ENCODE measurements at places on chromosomes 13 and 19.

DNA sequence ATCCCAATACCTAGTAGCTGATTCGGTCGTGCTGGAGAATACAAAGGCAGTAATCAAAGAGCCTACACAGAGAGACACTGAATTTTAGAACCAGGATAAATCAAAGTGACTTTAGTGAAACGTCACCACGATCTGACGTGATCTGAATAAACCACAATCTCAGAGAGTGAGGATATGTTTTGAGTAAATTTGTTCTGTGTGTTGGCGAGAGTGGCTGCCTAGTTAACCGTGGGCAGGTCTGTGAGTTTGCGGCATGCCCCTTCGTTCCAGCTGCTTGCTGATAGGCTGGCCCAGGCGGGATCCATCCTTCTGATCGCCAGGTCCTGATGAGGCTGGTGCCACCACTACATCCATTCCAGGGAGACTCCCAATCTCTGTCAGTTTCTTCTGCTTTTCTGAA, 40.4 kb downstream of the LRCH1 start:
- DNase-seq: no peak

DNA sequence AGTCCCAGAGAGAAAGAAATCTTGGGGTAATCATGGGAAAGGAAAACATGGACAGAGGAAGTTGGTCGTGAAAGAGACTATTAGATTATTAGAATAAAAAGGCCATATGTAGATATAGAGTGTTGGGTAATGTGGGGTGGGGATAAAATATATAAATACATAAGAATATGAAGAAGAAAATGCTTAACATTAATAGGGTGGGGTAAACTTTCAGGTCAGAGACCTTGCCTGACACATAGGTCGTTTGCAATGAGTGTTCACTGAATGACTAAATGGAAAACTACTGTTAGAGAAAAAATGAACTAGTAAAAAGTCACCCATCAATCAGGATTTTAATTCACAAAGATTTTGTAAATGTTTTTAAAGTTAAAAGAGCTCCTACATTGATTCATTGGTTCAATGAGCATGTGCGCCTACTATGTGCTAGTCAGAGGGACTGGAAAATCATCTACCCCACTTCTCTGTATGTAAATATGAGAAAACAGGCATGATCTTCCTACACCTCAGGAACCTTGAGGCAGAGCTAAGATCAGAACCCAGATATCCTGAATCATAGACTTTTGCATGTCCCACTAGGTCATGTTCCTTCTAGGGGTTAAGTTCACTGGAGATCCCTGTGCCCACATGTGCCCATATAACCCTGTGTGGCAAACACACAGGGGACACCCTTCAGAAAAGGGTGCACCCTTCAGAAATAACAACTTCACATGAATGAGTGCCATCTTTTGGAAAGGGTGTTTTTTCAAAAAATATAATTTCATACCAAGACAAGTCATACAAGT, 24.6 kb upstream of the KLF12 start:
- no peak for DNase-seq

DNA sequence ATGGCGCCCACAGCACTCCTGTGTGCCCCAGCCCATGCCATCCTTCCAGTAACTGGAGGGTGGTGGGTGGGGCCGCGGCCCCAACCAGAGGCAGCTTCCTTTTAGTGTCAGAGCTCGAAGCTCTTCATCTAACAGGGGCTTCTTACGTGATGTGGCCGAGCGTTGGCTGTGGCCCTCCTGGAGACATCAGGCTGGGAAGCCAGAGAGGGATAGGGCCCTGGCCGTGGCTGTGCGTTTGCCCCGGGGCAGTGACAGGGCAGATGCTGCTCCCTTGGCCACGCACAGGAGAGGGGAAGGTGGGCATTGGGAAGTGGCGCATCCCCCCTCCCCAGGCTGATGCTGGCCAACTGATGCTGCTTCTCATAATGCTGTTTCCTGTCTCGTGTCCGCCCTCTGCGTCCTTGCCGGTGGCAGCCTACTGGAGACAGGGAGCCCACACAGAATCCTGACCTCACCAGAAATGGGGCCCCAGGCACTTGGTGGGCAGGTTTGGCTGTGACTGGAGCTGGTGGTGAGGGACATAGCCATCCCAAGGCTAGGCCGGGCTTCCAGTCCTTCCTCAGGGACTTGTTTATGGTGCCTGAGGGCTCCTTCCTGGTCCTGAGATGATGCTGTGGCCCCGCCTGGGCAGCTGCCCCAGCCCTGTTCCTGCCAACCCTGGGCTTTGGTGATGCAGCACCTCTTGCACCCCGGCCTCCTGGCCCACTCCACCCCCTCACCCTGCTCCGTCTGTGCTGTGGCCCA, 34.3 kb downstream of the ATP4B start:
- DNase-seq: no peak

DNA sequence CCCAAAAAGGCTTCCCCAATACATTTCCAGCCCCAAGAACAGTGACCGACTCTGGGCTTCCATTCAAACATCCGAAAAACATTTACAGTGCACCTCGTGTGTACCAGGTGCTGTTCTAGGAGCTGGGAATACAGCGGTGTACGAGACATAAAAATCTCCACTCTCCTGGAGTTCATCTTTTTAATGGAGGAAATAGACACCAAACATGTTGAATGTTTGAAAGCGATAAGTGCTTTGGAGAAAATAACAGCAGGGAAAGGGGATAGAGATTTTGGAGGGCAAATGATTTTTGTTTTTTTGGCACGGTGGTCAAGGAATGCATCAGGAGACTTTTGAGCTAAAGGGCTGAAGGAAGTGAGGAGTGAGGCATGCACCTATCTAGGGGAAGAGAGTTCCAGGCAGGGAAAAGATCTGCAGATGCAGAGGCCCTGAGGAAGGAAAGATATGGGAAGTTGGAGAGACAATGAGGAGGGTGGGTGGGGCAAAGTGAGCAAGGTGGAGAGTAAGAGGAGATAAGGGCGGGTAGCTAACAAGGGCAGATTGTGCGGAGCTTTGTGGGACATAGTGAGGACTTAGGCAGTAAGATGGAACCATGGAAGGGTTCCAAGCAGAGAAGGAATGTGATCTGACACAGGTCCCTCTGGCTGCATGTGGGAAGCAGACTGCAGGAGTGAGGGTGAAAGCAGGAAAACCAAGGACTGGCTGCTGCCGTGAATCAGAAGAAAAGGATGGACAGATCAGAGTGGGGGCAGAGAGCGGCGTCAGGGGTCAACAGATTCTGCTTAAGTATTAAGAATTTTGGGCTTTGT, 703 bp upstream of the FBL start:
- no peak for DNase-seq

DNA sequence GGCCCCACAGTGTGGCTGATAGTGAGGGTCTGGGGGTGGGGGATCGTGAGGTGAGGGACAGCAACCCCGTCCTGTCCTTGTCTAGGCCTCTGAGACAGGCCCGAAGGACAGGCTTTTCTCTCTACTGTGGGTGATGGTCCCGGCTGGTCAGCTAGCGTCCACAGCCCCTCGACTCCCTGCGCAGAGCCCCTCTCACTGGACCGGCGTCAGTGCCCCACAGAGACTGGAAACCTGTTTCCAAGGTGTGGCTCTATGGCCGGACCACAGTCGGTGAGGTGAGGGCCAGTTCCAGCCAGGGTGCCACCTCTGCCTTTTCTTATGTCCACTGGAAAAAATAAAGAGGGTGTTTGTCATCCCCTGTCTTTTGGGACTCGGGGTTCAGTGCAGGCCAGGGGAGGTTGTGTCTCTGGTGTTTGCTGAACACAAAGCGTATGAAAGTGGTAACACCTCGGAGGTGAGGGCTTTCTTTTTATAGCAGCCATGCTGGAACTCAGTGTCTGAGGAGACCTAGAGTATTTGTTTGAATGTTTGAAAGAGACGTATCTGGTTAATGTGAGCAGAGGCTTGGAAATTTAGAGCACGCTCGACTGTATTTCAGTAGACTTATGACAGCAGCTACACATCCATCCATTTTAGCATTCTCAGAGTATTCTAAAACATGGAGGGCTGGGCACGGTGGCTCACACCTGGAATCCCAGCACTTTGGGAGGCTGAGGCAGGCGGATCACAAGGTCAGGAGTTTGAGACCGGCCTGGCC, 22.8 kb downstream of the ATP11A start:
- DNase-seq: no peak

DNA sequence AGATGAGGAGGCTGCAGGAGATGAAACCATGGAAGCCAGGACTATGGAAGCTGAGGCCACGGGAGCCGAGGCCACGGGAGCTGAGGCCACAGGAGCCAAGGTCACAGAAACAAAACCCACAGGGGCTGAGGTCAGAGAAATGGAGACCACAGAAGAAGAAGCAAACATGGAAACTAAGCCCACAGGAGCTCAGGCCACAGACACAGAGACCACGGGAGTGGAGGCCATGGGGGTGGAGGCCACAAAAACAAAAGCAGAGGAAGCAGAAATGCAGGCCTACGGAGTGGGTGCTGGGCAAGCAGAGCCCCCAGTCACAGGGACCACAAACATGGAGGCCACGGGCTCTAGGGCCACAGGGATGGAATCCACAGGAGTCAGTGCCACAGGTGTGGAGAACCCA, 12.5 kb upstream of the EBI3 start:
- no peak for DNase-seq

DNA sequence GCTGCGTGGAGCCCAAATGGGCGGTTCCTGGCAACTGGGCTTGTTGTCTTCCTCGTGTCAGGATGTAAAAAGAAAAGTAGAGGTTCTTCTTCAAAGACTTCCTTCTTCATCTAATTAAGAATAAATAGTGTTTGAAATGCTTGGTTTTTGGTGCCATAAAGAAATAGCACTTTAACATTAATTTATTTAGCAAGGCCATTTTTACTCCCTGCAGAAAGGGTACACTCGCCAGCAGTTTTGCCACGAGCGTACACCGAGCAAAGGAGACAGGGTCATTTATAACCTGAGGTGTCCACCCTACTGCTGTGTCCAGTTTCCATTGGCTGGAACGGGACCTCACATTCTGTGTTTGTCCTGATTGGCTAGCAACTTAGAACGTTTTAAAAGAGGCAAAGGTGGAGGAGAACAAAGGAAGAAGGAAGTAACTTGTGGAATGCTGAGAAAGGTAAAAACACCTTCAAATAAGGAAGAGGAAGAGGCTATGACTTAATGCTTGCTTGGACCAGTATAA, 21.8 kb upstream of the OR10H1 start:
- DNase-seq: no peak

GRCh38 chr13:53180684-53181083, 152.1 kb downstream of the OLFM4 start:
- DNase-seq: no peak

- no peak for DNase-seq
These were observed 5.7 kb upstream of the OR7G3 start for GRCh38 chr19:9132422-9132821.

DNA sequence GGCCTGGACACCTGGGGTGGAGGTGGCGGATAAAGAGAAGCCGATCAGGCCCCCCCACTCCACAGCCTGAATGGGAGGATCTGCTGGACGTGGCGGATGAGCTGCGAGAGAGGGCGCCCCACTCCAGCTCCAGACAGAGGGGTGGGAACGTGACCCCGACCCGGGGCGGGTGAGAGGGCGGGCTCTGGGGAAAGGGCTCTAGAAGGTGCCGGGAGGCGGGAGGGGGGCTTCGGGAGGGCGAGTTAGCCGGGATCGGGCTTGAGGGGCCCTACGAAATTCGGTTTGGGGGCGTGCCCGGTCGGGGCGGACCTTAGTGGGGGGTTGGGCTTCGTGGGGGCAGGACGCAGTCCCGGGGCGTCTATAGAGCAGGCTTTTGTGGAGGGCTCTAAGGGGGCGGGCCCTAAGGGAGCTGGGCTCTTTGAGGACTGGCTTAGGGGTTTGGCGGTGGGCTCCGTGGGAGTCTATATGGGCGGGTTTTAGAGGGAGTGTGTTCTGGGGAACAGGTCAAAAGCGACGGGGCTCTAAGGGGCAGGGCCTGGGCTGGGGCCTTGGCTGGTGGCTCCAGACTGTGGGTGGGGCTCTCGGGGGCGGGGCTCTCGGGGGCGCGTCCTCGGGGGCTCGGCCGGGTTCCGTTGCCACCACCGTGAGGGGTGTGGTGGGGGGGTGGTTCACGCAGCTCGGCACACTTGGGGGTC, 4.1 kb upstream of the NANOS3 start:
- peak; percentile 17 for DNase-seq

DNA sequence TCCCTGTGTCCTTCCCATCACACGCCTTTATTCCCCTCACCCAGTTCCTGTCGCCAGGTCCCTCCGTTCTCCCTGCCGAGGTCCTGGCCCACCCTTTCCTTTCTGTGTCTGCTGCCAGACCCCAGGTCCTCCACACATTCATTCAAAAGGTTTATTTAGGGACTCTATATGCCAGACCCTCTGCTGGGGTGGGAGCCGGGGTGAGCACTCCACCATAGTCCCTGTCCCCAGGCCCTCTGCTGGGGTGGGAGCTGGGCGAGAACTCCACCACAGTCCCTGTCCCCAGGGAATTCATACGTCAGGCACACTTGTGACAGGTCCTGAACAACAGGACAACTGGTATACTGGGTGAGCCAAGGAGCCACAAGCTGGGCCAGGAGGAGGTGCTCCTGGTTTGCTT, 34.4 kb upstream of the TUBGCP3 start:
- no peak for DNase-seq

DNA sequence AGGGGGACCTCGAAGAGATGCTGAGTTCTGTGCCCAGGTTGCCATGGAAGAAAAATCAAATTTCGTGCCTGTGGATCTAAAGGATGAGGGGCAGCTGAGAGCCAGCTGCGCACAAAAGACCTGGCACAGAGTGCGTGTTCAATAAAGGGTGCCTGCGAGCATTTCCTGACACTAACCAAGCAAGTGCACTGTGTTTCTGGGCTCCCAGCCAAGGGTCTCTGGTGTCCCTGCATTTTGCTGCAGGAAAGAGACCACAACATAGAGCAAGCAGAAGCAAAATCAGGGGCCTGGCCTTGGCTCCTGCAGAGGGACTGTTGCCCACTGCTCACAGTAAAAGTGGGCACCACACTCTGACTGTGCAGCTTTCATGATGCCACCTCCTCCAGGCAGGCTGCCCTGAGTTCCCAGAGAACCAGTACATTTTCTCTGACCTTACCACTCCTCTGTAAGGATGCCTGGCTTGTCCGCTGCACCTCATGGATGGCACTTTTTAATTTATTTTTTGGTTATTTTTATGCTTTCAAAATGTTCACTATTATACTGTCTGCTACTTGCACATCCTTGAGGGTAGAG, 70.8 kb upstream of the GPR12 start:
- DNase-seq: no peak

DNA sequence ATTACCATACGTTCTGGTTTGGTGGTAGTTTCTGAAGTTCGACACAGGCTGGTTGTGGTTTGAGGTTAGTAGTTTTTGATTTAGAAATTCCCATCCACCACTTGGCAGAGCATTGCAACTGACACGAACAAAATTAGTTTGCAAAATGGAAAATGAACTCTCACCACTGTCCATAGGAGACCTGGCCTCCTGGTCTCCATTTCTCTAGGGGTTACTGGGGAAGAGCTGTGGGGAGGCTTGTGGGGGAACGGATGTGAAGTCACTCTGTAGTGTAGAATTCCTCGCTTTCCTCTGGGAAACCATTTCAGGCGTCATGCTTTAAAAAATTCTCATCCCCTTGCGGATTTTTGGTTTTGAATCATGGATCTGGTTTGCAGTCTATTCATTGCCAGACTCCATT, 321.5 kb upstream of the MAB21L1 start:
- DNase-seq: no peak

GRCh38 chr13:47433461-47434005, 536.7 kb upstream of the HTR2A start:
- DNase-seq: no peak

GRCh38 chr13:26062853-26063444, 11.1 kb upstream of the SHISA2 start:
- peak; percentile 7 for DNase-seq

All from bone marrow (tissue), 2 donors.